ENCODE measurements at places on chromosomes 2 and 18.

- no peak for DNase-seq
Measured at GRCh38 chr2:67991456-67991855, 71.3 kb downstream of the C1D start.

- DNase-seq, result no peak
Measured at GRCh38 chr18:78739115-78739514, 240.5 kb upstream of the SALL3 start.

GRCh38 chr2:241909769-241910168, 40.2 kb downstream of the RTP5 start:
- DNase-seq, result no peak

DNA sequence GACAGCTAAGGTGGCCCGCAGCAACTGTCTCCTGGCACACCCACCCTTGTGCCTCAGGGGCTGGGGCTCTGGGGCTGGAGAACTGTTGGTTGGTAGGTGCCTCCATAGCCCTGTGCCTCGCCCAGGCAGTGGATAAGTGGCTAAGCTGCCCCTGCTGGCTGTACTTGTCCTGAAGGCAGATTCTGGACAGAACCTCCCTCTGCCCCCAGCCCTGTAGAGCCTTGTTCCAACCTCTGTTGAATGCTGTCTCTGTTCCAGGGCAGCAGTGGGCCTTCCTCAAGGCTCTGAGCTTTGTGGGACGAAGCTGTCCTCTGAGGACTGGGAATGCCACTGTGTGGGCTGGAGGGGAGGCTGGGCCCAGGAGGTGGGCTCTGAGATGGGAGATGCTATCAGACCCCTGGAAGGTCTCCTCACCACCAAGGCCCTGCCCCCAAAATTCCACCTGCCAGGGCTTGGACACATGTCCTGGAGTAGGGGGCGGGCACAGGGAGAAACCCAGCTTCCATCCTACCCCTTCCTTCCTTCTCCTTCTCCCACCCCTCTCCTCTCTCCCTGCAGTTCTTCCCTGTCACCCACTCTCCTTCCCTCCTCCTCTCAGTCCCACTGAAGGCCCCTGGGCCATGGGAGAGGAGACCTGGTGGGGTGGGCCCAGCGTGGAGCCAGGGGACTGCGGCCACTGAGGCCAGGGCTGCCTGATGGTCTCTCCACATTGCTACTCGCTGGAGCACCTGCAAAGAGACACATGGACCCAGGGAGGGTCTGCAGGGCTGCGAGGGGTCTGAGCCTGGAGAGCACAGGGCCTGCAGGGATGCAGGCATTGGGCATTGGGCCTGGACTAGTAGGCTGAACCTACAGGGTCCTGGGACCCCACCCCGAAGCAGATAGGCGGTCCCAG, 1.7 kb upstream of the PDCD1 start:
- no peak for DNase-seq

GRCh38 chr2:45273412-45274249, 264.4 kb upstream of the SIX2 start:
- no peak for DNase-seq

- no peak for DNase-seq
Measured at GRCh38 chr18:75500545-75500944, 73.0 kb upstream of the SMIM21 start.

GRCh38 chr2:52500561-52500960, 1267.0 kb upstream of the CHAC2 start:
- no peak for DNase-seq

- DNase-seq, result no peak
Measured at GRCh38 chr2:19176172-19176852, 182.1 kb downstream of the OSR1 start.

DNA sequence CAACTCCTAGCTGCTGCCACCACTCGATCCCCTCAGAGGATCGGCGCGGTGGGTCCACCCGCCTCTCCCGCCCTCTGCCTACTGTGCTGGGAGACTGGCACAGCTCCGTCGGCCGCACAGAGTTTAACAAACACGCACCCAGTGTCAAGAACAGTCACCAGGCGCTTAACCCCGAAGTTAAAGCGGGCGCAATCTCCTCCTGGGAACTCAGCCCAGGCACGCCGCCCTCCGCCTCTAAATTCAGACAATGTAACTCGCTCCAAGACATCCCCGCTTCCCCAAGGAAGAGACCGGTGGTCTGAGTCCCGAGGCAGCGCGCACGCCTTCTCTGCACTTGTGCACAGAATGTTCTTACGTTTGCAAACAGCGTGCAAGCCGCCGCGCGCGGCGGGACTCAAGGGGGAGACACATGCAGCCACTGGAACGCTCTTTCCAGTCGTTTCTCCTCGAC, 533 bp downstream of the CXCR4 start:
- peak; percentile 55 for DNase-seq

DNA sequence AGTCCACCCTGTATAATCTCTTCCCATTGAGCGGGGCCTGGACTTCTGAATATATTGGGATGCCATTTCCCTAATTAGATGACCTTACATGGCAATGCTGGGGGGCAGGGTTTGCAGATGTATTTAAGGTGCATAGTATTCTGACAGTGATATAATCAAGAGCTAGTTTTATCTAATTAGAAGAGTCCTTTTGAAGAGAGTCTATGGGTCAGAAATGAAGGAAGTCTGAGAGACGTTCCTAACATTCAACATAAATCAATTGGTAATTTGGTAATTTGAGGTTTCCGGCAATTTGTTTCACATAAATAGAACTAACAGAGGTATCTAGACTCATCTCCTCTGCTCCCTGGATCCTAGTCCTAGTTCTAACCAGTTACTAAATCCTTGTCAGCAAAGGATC, 25.7 kb upstream of the UXS1 start:
- no peak for DNase-seq

DNA sequence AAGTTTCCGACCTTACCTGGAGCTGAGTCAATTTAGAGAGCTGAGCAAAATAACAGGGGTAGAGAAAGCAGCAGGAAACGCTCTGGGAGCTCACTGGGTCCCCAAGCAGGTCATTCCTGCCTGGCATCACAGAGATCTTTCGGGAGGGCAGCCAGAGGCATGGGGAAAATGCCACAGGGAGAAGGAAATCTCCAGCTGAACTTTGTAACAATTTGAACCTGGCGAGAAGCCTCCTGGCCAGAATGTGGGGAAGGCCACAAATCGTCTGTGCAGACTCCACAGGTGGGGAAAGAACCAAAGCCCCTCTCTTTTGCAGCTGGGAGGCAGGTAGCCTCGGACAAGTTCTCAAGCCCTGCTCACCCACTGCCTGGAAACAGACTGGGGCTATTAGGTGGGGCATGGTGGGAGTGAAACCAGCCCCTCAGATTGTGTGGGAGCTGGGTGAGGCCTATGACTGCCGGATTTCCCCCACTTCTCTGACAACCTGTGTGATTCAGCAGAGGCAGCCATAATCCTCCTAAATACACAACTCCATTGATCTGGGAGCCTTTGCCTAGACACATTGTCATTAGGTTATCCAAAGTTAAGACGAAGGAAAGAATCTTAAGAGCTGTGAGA, 53.9 kb downstream of the INO80D start:
- DNase-seq, result no peak

GRCh38 chr2:235858881-235859280, 309.3 kb downstream of the GBX2 start:
- no peak for DNase-seq

GRCh38 chr18:78728784-78729467, 250.7 kb upstream of the SALL3 start:
- DNase-seq, result no peak

DNA sequence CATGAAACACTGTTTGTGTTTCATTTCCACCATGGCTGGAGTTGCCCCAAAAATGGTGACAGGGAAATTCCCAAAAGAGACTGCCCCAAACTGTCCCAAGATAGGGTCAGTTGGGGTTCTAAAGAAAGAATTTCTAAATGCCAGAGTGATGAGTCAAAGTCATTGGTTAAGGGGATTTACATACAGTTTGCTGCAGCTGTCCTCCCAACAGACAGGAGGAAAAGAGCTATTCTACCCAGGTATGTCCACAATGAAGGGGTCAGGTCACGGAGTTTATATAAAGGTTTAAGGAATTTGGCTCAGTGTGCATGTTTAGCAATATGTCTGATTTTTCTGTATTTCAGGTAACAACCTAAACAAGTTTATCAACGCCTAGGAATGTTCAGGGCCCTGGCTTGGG, 344.1 kb downstream of the TDRD15 start:
- DNase-seq, result no peak

DNA sequence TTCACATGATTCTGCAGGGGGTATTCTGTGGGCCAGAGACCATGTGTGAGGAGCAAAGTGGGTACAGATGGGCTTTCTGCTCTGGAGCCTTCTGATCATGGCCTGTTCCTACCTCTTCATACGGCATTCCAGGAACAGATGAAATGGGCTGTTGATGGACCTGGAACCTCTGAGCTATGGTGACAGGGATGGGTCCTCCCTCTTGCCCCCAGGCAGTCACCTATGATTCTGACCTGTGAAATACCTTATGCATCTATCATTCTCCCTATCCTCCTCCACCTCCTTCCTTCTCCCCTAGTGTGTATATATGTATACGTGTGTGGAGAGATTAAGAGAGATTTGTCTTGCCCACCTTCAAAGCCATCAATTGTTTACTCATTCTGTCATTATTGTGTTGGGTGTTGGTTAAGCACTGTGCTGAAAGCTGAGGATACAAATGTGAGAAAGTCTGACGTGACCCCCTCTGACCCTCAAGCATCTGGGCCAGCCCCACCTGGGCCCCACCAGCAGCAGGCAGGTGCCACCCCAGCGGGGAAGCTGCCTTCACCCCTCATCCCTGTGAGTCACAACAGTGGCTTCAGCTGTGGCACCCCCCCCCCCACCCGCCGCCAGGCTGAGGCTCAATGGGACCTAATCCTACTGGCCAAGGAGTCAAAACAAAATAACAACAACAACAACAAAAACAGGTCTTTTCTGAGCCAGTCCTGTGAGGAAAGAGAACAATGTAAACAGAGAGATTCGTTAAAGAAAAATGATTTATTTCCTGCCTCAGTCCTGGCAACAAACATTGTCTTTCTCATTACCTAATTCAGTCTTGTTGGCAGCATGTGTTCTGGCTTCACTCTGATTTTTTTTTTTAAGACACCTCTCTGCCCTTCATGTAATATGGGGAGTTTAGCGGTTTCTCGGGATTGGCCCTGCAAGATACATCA, 103.8 kb upstream of the CDC42EP3 start:
- no peak for DNase-seq

DNA sequence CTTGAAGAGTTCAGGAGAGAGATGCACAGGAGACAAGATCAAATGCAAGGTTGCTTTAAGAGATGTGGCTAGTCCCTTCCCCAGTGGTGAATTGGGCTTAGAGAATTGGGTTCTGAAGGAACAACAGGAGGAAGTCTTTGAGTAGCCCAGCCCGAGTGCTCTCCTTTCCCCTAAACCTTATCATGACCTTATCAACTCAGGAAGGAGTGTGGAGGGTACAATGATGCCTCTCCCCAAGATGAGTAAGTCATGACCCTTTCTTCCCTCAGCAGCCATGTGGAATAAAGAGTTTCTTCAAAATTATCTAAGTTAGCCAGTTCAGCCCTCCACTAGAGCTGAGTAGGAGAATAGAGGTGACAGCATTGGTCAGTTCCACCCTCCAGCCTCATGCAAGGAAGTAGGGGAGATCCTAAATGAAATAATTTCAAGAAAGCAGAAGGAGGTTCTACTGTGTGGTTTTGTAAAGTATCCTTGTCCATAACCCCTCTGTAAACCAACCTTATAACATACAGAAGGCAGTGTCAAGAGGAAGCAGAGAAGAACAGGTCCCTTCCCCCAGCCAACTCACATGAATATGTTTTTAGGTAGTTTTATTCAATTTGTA, 88.4 kb downstream of the ARHGAP15 start:
- no peak for DNase-seq

DNA sequence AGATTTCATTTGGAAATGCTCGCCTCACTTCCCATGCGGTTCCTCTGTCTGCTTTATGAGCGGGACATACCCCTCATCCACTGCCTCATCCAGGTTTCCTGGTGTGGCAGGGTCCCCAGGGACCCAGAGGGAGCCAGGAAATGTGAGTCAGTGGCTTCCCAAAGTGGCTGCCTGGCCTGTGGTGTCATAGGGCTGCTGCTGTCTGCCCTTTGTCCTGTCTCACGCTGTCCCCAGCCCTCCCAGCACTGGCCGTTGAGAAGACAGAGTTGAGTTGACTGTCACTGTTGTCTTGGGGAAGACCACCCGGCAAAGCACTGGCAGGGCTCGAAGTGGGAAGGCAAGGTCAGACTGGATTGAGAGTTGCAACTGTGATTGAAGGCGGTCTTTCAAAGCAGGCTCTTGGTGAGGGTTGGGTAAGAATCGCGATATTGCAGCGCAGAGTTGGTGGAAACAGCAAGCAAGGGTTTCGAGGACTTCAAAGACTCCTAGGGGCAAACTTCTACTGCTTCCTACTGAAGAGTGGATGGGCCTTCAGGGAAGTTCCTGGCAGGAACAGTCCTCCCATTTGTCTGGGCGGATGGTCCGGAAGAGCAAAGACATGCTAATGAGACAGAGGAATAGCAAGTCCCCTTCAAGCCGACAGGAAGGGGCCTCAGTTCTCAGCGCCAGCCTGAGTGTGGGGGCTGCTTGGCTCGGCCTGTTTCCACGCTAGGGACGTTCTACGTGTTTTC, 33.9 kb downstream of the RAB31 start:
- DNase-seq, result no peak

DNA sequence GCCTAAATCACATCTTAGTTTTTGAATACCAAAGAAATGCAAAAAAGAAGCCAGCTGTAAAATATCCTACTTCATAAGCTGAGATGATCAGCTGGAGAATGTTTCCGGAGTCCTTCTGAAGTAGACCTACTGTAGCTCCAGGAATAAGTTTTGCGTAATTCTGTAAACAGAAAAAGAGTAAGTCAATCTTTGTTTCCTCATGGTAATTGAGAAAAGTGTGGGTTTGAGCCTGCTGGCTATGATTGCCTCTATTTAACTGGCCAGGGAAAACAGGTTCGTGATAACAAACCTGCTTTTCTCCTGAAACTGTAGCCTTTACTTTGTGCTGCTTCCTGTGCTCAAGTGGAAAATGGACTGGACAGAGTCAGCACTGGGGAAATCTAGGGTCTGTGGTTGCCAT, 58.2 kb downstream of the ITGB6 start:
- DNase-seq, result no peak

DNA sequence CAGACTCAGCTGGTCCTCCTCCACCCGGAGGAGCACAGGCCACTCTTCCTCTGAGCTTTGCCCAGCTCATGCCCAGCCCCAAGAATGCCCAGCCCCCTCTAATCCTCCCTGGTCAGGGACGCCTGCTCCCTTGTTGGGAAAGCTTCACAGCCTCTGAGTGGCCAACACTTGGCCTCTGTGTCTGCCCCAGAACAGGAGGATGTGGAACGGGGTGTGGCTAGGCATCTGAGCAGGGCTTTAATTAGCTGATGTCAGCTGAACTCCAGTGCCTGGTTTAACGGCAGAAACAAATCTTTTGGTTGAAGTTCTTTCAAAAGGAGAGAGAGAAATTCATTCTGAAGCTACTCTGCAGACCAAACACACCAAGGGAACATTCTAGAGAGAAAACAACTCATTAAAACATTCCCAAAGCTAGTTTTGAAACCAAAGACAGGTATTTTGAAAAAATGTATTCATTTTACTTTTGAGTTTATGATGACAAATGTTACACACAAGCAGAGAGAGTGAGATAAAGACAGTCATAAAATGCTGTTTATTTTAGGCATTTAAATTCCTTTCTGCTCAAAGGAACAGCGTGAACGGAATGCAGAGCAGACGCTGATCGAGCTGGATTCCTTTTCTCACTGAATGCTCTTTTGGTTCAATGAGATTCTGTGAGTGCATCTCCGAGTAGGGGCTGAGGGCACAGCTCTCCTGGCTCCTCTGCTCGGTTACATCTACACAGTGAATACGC, 63.8 kb downstream of the RTP5 start:
- DNase-seq, result no peak

GRCh38 chr2:38109732-38110181, 33.8 kb upstream of the CYP1B1 start:
- no peak for DNase-seq

- no peak for DNase-seq
Measured at GRCh38 chr2:18519914-18520450, 40.5 kb downstream of the RDH14 start.

- DNase-seq, result no peak
Measured at GRCh38 chr2:237309416-237309815, 104.5 kb downstream of the COL6A3 start.

Data from CD4-positive, alpha-beta T cell treated with Interleukin-2 at 100 ng/mL for 4 hours (primary cell).